ENCODE measurements at places on chromosomes 5 and 9. TPM values are rescaled to one million over a fixed set of nuclear protein-coding genes. Genes with fewer than 3 reads are reported as not detected.

The C5orf46 gene
- not detected for polyA plus RNA-seq

The PTPRD gene
- 1.9 TPM for polyA plus RNA-seq

The SLC4A9 gene
- polyA plus RNA-seq, result 0.05 TPM

The MYMK gene
- polyA plus RNA-seq, result not detected

The ADAMTS16 gene
- not detected for polyA plus RNA-seq

The TMEM38B gene
- polyA plus RNA-seq, result 4.9 TPM

The SLC6A19 gene
- not detected for polyA plus RNA-seq

The ZFP37 gene
- polyA plus RNA-seq, result 0.43 TPM

All from lung (tissue), 17 donors.